ENCODE measurements at places on chromosomes 5 and 9. TPM values are rescaled to one million over a fixed set of nuclear protein-coding genes. Genes with fewer than 3 reads are reported as not detected.

ALDH1B1 gene
- total RNA-seq, result 21.6 TPM

CAMK2A gene
- total RNA-seq, result 19.4 TPM

ITGA2 gene
- 0.80 TPM for total RNA-seq

AUH gene
- total RNA-seq, result 44.1 TPM

PCDHGC4 gene
- total RNA-seq, result 1.8 TPM

MSMP gene
- not detected for total RNA-seq

- DNase-seq, result no peak
Measured at GRCh38 chr9:77392328-77392727, 215.0 kb downstream of the VPS13A start.

GRCh38 chr9:93082841-93083411 is 13.1 kb upstream of the CARD19 start:
- DNase-seq, result no peak

GRCh38 chr9:131179561-131180219 is 54.3 kb downstream of the NUP214 start:
- DNase-seq, result no peak

DNA sequence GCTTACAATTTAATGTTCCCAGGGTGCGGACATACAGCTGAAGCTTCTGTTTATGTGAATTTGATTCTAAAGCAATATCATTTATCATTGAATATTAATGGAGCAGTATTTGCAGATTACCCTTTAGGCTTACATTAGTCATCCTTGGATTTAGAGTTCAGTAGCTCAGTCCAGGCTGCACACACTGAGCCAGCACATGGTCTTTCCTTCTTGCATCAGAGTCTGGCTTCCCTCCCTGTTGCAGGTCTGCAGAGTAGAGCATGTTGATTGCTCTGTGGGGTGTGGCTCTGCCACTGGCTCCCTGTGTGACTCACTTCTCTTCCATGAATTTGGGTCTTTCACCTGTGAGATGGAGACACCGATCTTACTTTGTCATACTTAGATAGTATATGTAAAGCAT is 36.8 kb downstream of the NSG2 start:
- DNase-seq, result no peak

DNA sequence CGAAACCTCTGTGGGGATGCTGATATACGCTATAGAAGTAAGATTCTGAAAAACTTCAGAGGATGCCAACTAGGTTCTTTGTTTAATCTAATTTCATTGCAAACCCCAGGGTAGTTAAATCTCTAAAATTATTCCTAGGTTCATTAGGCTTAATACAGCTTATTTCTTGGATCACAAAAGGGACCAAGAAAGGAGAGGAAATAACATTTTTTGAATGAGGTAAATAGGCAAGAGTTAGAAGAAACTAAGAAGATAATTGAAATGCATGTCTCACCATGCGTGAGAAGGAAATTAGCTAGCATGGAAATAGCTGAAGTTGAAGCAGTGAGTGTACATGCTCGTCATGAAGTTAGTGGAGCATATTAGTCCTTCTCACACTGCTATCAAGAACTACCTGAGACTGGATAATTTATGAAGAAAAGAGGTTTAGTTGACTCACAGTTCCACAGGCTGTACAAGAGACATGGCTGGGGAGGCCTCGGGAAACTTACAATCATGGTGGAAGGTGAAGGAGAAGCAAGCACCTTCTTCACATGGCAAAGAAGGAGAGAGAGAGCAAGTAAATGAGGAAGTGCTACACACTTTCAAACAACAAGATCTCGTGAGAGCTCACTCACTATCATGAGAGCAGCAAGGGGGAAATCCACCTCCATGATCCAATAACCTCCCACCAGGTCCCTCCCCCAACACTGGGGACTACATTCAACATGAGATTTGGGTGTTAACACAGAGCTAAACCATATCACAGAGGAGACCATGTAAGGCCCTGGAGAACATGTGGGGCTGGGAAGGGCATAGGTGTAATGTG is 125.1 kb upstream of the OSMR start:
- no peak for DNase-seq

- no peak for DNase-seq
Measured at GRCh38 chr9:75041041-75041440, 12.9 kb upstream of the CARNMT1 start.

GRCh38 chr9:127078336-127078735 is 44.1 kb downstream of the ANGPTL2 start:
- no peak for DNase-seq

DNA sequence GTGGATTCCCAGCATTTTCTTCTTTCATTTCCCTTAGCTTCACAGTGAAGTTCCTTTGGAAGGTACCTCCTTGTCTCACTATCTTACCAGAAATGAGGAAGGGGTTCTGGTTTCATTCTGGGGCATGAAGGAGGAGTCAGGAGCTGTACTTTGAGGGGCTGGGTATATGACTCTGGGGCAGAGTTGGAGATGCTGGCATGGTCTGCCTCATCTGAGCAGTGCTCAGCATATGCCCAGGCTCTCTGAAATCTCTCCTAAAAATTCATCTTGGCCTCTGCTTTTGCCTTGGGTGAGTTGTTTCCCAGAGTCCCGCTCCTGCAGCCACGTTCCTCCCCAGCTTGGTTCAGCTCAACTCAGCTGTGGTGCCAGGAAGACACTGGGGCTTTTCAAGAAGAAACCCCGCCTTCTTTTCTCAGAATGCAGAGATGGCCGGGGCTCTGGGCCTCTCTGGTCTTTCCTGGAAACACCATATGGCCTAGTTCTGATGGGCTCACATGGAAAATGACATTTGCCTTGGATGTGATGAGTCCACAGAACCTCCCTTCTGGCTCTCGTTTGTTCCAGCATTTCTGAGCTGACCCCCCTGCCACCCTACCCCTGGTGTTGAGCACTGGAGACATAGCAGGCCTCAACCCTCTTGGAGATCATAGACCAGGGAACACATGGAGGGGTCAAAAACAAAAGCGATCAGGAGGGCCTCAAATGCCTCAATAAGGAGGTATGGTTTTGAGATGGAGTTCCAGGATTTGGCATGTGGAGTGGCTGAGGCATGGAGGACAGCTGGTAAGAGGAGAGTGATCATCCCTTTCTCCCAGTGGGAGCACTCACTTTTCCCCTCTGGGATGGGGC is 12.0 kb upstream of the TGFBR1 start:
- no peak for DNase-seq

- DNase-seq, result no peak
Measured at GRCh38 chr9:99628849-99629620, 192.7 kb upstream of the NR4A3 start.

DNA sequence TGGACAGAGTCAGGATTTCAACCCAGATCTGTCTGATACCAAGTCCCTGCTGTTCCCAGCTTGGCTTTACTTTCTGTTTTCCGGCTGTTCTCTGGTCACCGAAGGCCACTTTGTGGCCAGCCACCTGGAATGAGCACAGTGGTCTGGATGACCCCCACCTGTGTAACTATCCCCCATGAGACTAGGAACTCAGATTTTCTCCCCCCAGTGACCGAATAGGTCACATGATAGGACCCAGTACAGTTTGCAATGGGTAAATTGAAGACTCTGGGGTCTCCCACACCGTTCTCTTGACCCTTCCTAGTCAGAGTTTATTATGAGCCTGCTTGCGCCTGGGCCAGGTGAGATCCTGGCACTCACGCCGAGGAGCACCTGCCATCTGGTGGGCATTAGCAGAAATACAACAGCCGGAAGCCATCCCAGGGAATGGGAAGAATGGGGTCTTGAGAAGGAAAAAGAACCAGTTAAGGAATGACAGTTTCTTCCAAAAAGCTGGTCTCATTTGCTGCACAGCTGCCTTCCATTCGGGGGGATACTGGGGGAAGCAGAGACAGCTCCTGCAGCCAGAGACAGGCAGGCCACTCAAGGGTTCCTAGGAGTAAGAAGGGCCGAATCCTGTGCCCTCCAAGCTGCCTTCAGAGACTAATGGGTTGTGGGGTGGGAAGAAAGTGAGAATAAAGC is 7.1 kb downstream of the PHYHD1 start:
- peak; percentile 51 for DNase-seq

DNA sequence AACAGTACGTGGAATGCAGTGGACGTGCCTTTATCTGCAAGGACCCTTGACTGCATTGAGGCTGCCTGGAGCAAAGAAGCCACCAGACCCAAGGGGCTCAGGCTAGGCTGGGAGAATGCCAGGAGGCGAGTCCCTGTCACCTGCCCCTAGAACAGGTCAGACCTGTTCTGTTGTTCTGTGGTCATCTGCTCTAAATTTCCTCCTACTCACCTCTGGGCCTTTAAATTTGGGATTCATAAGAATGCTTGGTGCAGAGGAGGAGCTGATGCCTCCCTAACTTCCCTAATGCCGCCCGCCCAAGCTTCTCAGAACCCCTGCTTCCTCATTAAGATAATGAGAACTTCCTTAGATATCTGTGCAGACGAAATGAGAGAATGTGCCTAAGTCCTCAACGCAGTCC is 32.0 kb downstream of the DAPK1 start:
- DNase-seq, result no peak

DNA sequence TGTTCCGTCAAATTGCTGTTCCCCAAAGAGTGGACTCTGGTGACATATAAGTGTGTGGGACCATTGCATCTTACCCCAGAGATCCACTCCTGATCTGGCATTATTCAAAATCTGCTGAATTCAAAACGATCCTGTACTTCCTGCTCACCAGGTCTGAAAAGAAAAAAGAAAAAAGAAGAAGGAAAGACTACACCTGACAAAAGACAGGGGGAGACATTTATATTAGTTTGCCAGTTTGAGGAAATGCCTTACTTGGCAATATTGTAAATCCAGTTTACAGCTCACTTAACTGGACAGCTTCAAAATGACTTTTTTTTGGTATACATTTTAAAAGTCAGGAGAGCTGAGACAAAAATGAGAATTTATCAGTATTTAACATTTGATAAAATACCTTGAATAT is 15.0 kb upstream of the GRHPR start:
- DNase-seq, result no peak

DNA sequence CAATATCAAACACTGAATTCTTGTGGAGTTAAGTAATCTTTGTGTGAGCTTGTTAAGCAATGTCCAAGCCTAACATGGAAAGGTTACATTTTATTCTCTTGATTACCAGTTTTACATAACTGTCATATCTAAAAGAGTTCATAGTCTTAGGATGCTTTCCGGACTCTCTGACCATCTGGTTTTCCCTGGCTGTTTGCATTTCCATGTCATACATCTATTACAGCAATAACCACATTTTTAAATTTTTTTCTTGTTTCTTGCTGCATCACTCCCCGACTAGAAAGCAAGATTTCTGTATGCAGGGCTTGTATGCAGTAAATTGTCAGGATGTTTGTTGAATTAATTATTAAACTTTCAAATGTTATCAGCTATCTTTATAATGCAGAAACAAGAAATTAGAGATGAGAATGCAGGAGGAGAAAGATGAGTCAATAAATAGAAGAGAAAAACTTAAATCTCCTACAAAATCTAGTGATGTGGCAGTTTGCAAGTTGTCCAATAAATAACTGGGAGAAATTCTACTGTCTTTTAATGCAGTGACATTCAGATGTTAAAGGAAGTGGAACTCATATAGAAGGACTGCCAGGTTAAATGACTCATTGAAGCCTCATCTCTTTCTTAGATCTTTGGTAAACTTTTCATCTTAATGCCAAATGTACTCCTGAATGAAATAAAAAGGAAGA is 179.6 kb upstream of the SGCD start:
- DNase-seq, result no peak

DNA sequence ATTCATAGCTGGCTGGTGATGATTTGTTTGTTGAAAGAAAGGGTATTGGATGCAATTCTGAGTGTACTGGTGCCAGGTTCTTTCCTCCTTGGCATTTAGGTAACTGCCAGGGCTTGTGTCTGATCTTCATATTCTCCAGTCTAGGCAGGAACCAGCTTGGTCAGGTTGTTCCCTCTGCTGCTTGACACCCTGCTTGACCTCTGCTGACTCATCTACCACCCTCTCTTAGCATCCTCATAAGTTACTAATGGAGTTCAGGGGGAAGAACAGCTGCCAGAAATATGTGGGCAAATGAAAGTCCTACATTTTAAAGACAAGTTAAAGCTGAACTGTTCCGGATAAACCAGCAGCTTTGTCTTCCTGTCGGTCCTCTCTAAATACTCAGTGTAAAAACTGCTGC is 116.1 kb upstream of the TNC start:
- no peak for DNase-seq

- no peak for DNase-seq
Measured at GRCh38 chr5:160339406-160340130, 27.2 kb upstream of the CCNJL start.

DNA sequence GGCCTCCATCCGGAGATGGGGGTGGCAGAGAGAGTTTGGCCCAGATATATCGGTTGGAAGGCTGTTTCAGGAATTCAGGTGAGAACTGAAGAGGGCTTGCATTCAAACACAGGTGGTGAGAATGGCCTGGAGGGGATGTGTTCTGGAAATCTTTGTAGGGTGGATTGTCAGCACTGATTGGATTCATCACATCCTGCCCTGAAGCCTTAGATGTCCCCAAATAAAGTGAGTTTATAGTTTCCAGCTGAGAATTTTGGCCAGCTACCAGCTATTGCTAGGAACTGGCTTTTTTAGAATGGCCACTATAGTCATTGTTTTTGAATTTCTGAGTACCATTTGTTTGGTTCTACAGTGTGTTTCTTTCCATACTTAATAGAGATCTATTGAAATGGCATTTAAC is 46.1 kb upstream of the ANKH start:
- DNase-seq, result no peak

DNA sequence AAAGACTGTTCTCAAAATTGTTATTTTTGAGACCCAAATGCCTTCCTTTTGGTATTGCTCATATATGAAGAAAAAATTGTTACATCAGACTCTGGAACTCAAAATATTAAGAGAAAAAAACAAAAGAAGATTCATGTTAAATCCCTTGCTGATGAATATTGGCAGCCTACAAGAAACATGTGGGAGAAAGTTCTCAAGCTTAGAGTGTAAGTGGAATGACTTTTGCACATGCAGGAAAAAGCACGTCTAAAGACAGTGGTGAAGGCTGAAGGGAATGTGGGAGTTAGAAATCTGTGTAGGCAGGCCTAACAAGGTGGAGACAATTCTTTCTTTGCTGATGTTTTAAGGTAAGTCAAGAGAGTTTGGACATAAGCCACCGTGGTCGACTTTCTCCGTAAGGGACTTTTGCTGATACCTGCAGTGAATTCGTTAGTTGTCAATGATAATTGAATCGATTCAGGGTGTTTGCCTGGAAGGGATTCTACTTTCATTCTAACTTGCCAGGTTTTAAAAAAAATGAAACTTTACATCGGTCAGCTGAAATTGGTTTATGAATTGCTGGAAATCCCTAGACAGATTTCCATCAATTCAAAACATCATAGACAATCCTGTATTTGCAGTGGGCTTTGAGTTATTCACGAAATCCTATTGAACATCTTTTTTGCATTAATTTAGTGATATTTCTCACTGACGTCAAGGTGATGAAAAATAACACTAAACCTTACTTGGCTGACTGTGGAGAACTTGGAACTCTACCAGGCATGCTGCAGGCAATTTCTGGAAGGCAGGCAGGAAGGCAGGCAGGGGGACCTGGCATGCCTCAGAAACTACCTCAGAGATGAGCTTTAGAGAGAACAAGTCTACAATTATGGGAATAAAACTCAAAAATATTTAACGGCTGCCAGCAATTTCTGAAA is 359.1 kb upstream of the ADAMTSL1 start:
- no peak for DNase-seq

DNA sequence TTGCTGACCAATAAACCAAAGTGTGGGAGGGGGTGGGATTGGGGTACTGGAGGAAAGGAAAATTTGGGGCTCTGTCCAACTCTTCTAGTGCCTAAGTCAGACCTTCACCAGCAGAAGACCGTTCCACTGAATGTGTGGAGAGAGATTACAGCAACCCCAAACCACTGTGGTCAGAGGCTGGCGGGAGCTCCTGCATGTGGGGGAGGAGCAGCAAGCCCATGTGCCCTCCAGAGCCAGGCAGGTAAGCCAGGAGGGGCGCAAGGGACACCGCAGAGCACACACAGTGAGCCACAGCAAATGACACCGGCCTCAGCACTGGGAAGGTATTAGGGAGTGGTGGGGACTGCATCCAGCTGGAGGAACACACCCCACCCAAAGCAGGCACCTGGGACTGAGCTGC is 62.9 kb downstream of the SMIM23 start:
- no peak for DNase-seq
